T-helper 2 cell treated with Interferon-gamma antibody and Interleukin-4, amounts not matched to agents 100 ng/mL and 5 ng/mL, for 36 hours (primary cell): ENCODE measurements at places on chromosomes 6 and 20. TPM values are rescaled to one million over a fixed set of nuclear protein-coding genes. Genes with fewer than 3 reads are reported as not detected.

Gene SMLR1
- total RNA-seq = not detected in 2 replicates

Gene CEP85L
- 39.1 and 41.2 TPM in 2 replicates for total RNA-seq

Gene CLPSL1
- not detected in 2 replicates for total RNA-seq

Gene TBXT
- total RNA-seq = not detected in 2 replicates

Gene COQ3
- 8.3 and 9.7 TPM in 2 replicates for total RNA-seq

Gene DZANK1
- total RNA-seq = 1.2 and 1.5 TPM in 2 replicates

Gene GSTA3
- total RNA-seq = not detected in 2 replicates

Gene ZSCAN23
- 0.43 and 0.86 TPM in 2 replicates for total RNA-seq

Gene LTB
- 767 and 782 TPM in 2 replicates for total RNA-seq

Gene HAO1
- not detected in 2 replicates for total RNA-seq

Gene EEF1A1
- total RNA-seq = 8,824 and 8,837 TPM in 2 replicates

Gene NKAPL
- not detected in 2 replicates for total RNA-seq

Gene RNF8
- 22.8 and 26.8 TPM in 2 replicates for total RNA-seq

Gene PKIB
- 0.36 and 0.95 TPM in 2 replicates for total RNA-seq

Gene KCNK16
- not detected in 2 replicates for total RNA-seq

Gene RHAG
- not detected in 2 replicates for total RNA-seq

Gene KCNB1
- total RNA-seq = 0.02 and 0.39 TPM in 2 replicates

Gene HNF4A
- total RNA-seq = not detected in 2 replicates

Gene PHF1
- 27.3 and 34.1 TPM in 2 replicates for total RNA-seq

Gene SYNDIG1
- not detected in 2 replicates for total RNA-seq

Gene DDX43
- total RNA-seq = 1.3 TPM in 2 replicates

Gene CFB
- not detected in 2 replicates for total RNA-seq

Gene SLC17A4
- total RNA-seq = not detected in 2 replicates

Gene SF3B5
- 168 and 170 TPM in 2 replicates for total RNA-seq

Gene BANF2
- total RNA-seq = not detected in 2 replicates

Gene DEFB129
- total RNA-seq = not detected in 2 replicates

Gene MCCD1
- total RNA-seq = not detected in 2 replicates

Gene COL9A3
- 0.89 and 1.1 TPM in 2 replicates for total RNA-seq
